ENCODE measurements at places on chromosomes 1 and 21. TPM values are rescaled to one million over a fixed set of nuclear protein-coding genes. Genes with fewer than 3 reads are reported as not detected.

DNA sequence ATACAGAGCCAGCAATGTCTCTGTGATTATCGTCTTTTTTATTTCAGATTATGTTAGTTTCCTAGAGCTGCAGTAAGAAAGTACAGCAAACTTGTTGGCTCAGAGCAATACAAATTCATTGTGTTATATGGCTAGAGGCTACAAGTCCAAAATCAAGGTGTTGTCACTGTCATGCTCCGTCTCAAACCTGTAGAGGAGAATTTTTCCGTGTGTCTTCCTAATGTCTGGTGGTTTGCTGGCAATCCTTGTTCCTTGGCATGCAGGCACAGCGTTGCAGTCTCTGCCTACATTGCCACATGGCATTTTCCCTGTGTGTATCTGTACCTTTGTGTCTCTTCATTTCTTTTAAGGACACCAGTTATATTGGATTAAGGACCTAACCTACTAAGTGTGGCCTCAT is 244.4 kb downstream of the LRRIQ3 start:
- no peak for DNase-seq

GRCh38 chr1:79663916-79664315 is 657.4 kb upstream of the ADGRL4 start:
- DNase-seq, result no peak

CENPS gene
- 11.4 TPM for total RNA-seq

DPT gene
- not detected for total RNA-seq

GRCh38 chr1:33659641-33660040 is 187.2 kb downstream of the ZSCAN20 start:
- no peak for DNase-seq

ETS2 gene
- total RNA-seq, result 26.2 TPM

- DNase-seq, result no peak
These were observed 91.4 kb downstream of the PRKAB2 start for GRCh38 chr1:147080671-147081394.

EXTL1 gene
- total RNA-seq, result not detected

- DNase-seq, result no peak
These were observed 31.5 kb upstream of the KCNK1 start for GRCh38 chr1:233582439-233582838.

TMEM35B gene
- total RNA-seq, result 55.8 TPM

DNA sequence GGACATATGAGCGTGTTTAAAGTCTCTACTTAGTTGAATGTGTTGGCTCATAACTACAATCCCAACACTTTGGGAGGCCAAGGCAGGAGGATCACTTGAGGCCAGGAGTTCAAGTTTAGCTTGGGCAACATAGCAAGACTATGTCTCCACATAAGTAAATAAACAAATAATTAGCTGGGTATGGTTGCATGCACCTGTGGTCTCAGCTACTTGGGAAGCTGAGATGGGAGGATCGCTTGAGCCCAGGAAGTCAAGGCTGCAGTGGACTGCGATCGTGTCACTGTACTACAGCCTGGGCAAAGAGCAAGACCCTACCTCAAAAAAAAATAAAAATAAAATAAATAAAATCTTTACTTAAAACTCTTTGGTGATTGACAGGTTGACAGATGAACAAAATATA is 13.0 kb upstream of the PDIK1L start:
- no peak for DNase-seq

GRCh38 chr1:206987873-206988272 is 17.6 kb upstream of the FCAMR start:
- no peak for DNase-seq

FAM131C gene
- total RNA-seq, result not detected

DNA sequence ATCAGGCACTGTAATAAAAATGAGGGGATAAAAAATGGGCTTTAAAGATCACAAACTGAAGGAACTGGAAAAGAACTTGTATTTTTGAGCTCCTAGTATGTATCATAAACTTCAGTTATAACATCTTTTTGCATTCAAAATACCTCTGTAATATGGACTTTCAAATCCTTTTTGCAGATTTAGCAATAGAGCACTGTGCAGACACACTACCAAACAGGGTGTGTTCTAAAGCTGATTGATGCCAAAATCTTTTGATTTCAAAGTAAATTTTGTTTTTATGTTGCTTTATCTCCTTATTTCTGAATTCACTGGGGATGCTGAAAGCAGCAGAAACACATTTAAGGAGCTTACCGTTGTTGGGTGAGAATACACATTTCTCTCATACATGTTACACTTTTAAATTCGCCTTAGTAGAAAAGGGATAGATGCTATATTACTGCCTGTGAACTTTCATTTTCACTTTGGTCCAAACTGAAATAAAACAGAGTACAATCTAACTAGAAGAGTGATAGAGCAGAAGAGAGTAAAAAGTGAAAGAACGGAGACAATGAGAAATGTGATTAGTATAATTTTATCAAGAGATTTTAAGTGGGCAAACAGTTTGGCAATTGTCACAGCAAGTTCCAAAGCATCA is 1126.6 kb downstream of the BRINP3 start:
- no peak for DNase-seq

UTS2 gene
- not detected for total RNA-seq

- peak; percentile 61 for DNase-seq
These were observed 34.8 kb downstream of the ANKRD13C start for GRCh38 chr1:70319750-70320149.

GRCh38 chr1:234659538-234659937 is 49.6 kb upstream of the IRF2BP2 start:
- DNase-seq, result peak; percentile 79

DNA sequence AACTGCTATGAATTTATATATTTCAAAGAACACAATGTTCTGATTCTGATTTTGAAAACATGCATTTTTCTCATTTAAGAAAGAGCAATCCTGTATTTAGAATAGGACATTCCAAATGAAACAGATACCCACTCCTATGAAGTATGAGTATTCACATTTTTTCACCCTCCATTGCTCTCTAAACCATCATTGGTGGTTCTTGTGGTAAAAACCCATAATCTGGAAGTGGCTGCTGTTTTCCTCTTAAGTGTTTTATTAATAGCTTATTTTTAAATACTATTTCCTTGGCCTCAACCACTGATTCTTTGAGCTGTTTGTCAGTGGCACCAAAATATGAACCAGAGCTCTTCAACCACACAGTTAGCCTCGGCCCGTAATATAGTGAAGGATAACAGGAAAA is 60.0 kb upstream of the ADAM30 start:
- no peak for DNase-seq

GRCh38 chr21:42790520-42791065 is 88.7 kb downstream of the WDR4 start:
- DNase-seq, result no peak

DNA sequence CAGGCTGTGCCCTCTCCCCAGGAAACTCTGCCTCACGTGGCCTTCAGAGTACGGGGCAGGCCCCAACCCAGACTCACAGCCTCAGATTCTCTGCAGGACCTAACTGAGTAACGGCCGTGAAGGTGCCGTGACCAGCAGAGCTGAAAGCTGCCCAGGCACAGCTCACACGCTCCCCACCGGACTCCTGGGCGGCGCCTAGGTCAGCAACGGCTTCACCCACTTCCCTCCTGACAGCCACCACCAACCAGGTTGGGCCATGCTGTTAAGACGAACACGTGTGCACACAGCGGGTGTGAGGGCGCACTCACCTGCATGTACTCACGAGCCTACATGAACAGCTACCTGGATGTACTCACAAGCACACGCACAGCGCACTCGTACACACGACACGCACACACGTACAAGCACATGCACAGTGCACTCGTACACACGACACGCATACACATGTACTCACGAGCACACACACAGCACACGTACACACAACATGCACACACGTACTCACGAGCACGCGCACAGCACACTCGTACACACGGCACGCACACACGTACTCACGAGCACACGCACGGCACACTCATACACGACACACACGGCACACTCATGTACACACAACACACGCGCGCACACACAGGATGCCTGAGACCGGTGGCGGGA is 8.7 kb upstream of the TNFRSF4 start:
- no peak for DNase-seq

DNA sequence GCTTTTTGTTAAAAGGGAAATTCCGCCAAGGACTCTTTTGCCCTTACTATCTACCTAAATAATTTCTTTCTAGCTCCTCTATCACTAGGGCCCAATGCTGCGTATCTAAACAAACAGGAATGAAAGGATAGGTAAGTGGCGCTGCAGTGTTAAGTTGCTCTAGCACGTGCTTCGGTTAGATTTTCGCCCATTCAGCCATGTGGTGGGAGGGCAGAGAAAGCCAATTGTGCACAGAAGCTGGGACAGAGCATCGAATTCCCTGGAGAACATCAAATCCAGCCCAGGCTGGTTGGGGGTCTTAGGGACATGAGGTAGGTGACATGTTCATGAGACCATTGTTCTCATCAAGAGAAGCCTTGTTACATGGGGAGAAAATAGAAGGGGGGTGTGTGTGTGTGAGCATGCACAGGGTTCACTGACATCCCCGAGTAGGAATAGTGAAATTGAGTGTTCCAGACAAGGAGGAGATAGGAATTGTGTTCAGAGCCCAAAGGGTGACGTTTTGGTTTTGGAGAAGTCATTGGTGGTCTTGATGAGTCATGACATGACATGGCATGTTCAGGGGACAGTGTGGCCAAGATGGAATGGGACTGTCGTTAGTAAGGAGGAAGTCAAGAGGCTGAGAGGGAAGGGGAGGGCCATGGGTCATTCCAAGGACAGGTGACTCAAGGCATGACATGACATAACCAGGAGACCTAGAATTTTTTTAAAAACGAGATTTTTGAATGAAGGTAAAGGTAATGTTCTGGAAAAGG is 107.1 kb downstream of the TLR5 start:
- no peak for DNase-seq

TAL1 gene
- 84.5 TPM for total RNA-seq

GRCh38 chr1:46034601-46035516 is 97.6 kb downstream of the PIK3R3 start:
- no peak for DNase-seq

DNA sequence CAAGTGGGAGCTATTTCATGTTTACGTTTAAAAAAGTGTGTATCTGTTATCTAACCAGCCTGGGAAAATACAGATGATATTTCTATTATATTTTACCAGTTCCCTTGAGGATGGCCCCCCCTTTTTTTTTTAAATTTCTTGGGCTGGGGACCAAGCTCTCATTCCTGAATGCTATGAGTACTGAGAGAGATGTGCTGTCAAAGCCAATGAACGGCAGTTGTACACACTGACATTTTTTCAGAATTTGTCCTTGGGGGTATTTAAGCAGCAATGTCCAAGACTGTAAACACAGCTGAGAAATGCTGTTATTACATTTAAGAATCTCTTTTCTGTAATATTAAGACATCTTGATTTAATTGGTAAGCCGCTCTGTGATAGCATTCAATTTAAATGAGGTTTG is 177.9 kb downstream of the ST6GALNAC3 start:
- no peak for DNase-seq

ZYG11A gene
- 1.2 TPM for total RNA-seq

GRCh38 chr1:22578732-22579361 is 15.6 kb downstream of the EPHA8 start:
- DNase-seq, result no peak

DNA sequence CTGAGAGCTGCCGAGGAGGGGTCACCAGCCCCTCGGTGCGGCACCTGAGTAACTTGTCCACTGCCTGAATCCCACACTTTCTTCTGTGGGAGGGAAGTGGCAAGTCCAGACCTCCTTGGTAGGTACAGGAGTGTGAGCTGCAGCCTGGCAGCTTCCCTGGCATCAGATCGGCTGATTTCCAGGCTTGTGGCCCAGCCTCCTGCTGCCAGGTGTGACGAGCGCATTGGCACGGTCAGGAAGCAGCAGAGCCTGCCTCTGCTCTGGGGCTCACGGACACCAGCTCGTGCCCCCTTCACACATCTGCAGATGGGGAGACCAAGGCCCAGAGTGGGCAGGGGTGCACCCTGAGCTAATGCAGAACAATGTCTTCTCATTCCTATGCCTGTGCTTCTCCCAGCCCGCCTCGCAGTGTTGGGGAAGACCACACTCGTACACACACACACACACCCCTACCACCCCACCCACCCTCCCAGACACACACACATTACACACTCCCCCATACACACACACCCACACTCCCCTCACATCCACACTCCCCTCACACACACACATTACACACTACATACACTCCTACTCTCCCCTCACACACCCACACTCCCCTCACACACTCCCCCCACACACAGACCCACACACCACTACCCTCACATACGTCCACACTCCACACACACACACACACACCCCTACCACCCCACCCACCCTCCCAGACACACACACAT is 33.1 kb upstream of the SELENON start:
- no peak for DNase-seq

DNA sequence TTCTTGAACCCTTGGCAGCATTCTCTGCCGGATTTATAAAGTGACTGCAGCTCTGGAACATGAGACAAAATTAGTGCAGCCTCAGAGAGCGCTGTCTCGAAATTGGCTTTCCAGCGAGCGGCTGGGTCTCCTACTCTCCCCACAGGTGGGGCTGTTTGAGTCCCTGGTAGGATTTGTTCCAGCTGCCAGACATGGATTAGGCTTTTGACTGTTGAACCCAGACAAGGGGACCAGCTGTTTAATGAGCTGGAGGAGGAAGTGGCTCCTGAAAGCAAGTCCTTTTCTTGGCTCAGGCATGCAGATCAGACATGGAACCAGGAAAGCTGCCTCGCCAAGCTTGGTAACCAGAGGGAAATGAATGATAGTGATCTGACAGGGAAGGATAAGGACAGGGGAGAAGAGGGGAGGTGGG is 69.6 kb downstream of the UBIAD1 start:
- no peak for DNase-seq

NRAS gene
- total RNA-seq, result 96.6 TPM

DNA sequence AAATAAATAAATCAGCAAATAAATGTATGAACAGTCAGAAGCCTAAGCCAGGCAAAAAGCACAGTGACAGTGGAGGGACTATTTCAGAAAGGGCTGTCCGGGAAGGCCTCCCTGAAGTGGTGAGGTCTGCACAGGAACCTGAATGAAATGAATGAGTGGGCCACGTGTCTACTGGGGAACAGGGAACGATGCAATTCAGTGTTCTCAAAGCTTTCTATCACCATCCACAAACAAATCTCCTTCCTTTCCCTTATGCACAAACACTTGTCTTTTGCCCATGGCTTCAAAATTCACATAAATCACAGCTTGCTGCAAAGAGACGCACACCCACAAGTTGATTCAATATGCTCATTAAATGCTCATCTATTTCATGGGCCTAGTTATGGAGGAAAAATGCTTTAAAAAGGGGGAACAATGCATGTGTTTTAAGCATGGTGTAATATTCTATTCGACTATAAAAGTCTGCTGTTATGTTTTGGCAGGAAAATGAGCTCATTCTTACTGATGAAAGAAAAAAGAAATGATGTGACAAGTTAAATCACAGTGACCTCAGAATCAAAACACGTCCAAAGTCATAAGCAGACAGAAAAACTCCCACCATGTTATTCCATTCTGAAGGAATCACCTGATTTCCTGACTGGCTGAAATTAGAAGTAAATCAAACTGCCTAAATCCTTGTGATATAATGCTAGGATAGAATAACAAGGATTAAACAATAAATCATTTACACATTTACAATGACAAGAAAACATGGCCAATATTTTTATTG is 21.6 kb downstream of the URB1 start:
- DNase-seq, result peak; percentile 85
